NCI-H1694 (cell line): ENCODE measurements at places on chromosomes 13 and 19.

- DNase-seq, result no peak
Observed at GRCh38 chr13:110301606-110302553, 5.1 kb downstream of the COL4A1 start.

- DNase-seq, result no peak
Observed at GRCh38 chr19:42693760-42694350, 46.4 kb downstream of the PSG3 start.

- no peak for DNase-seq
Observed at GRCh38 chr13:101711307-101712025, 259.0 kb downstream of the ITGBL1 start.

- no peak for DNase-seq
Observed at GRCh38 chr13:109840201-109840892, 54.0 kb upstream of the IRS2 start.

- no peak for DNase-seq
Observed at GRCh38 chr13:41974262-41974900, 13.5 kb upstream of the VWA8 start.

DNA sequence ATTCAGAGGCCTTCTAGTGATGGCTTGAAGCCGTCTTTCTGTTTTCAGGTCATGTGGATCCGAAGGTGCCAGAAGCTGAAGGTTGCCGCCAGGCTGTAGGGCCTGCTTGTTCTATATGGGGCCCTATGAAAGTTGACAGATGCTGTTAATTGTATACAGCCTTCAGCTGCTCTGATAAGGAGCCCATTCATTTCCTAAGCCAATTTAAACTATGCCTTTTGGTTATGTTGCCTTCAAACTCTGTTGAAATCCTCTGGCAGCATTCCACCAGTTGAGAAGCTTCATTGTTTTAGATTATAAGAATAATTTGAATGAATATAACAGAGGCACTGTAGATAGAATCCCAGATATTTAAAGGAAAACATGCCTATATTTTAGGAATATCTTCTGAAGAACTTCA, 34.4 kb downstream of the RAP2A start:
- DNase-seq, result no peak

- no peak for DNase-seq
Observed at GRCh38 chr19:33156334-33156733, 24.4 kb downstream of the WDR88 start.

DNA sequence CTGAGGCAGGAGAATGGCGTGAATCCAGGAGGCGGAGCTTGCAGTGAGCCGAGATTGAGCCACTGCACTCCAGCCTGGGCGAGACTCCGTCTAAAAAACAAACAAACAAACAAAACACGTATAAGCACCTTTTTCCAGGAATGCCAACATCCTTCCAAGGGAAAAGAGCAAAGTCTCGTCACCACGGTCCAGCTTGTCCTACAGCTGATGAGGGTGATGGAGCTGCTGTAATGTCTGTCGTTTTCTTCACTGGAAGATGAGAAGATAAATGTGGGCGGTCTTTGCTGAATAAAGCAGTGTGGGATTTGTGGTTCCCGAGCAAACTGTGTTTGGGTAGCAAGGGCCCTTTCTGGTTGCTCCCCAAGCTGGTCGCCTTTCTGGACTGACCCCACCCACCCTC, 166.6 kb downstream of the PTPRS start:
- DNase-seq, result no peak

- no peak for DNase-seq
Observed at GRCh38 chr19:722553-723101, 13.9 kb downstream of the PALM start.

DNA sequence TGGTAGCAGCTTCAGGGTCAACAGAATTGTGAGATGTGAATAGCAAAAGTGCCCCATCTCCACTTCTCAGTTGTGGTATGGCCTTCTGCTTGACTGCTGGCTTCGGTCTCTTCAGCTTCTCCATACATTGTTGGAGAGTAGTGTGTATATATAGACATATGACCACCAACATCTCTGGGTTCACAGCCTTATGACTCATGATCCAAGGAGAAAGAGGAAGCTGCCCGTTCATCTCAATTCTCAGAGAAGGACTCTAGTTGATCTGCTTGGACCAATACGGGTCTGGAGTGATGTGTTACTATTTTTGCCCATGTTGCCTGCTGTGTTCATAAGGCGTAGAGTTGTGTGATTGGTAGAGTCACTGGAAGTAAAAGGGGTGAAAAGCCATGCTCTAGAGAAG, 3.6 kb upstream of the COMMD6 start:
- no peak for DNase-seq

GRCh38 chr13:77136902-77137420, 110.0 kb upstream of the FBXL3 start:
- DNase-seq, result no peak

DNA sequence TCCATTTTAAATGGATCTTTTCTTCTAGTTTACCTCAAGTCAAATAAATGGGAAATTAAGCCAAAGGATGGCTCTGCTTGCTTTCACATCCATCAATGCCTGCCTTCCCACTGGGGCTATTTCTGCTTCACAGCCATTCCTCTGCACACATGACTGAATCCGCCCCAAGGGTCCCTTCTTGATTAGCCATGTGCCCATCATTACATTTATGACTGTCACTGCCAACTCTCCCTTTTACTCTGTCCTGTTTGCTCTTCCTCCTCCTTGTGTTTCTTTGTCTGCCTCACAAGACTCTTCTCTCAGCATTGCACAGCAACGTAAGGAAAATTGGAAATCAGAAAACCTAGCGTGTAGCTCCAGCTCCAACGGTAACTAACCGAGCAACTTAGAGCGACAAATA, 410.2 kb downstream of the TBC1D4 start:
- no peak for DNase-seq
